ENCODE measurements at places on chromosomes 2 and 18. TPM values are rescaled to one million over a fixed set of nuclear protein-coding genes. Genes with fewer than 3 reads are reported as not detected.

Gene C2orf78
- not detected for total RNA-seq

Gene HOXD12
- not detected for total RNA-seq

Gene RASGRP3
- total RNA-seq: 2.5 TPM

Gene CRYBA2
- total RNA-seq: not detected

Gene SPC25
- total RNA-seq: 3.9 TPM

Gene CCDC148
- total RNA-seq: 0.26 TPM

Gene CCDC141
- 2.6 TPM for total RNA-seq

Gene ASB18
- total RNA-seq: not detected

Gene COPS8
- 126 TPM for total RNA-seq

Gene TEKT4
- not detected for total RNA-seq

Gene CYS1
- total RNA-seq: 2.0 TPM

Gene TNFRSF11A
- 1.5 TPM for total RNA-seq
